Activated CD8-positive, alpha-beta memory T cell treated with anti-CD3 and anti-CD28 coated beads for 24 hours (primary cell): ENCODE measurements at places on chromosomes 1 and 21.

DNA sequence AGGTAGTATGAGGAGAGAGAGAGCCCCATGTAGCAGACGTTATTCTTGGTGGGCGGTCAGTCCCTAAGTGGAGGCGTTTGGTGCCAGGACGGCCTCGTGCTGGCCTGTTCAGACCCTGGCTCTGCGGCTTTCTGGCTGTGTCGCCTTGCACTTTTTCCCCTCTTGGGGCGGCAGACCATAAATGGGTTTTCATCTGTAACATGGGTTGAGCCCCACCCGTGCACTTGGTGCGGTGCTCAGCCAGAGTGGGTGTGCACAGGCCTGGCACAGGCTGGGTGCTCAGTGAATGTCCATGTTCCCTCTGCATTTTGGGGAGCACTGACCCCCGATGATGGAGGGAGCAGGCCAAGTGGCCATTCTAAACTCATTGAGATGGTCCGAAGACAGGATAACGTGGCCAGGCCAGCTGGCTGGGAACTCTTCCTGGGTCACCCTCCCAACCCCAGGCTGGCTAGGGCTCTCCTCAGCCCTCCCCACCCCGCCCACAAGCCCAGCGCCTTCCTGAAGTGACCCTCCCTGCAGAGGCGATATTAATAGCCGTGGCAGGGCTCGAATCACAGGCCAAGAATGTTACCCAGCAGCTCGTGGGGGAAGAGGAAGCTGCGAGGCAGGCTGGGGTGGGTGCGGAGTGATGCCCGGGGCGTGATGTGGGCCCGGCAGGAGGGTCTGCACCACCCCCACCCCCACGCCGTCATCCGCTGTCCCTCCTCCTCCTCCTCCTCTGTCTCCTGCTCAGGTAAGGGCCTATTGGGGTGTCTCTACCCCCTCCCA, 78.5 kb downstream of the ARHGEF10L start:
- no peak for DNase-seq

DNA sequence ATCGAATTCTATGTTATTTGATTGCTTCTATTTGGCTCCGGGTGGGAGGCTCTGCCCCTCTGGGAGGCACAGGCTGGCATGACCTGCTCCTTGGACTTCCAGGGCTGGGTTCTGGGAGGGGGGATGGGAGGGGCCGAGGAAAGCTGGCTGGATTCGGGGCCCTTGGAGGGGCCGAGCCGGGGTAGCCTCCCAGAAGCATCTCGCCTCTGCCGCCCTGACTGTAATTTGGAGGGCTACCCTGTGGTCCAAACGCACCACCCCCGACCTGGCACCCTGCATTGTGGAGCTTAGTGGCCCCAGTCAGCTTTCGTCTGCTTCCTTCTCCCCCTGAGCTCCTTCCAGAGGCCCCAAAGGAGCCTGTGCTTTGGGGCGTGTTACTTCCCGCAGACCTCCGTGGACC, 85.4 kb upstream of the TMEM51 start:
- no peak for DNase-seq

DNA sequence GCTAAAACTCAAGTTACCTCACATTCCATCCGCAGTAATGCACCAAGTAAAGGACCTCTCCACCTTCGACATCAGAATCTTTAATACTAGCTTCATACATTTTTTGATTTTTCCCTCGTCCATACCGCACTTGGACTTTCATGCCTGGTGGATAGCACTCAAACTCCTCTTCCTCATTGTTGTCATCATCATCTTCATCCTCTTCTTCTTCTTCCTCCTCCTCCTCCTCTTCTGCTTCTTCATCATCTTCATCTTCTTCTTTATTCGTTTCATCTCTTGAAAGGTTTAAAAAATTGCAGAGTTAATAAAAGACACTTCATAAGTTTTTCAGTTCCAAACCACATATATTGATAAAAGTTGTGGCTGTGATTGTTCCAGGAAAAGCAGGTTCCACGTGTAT, 52.7 kb upstream of the RBM34 start:
- no peak for DNase-seq

- no peak for DNase-seq
Measured at GRCh38 chr1:93800856-93801255, 78.2 kb downstream of the DNTTIP2 start.

DNA sequence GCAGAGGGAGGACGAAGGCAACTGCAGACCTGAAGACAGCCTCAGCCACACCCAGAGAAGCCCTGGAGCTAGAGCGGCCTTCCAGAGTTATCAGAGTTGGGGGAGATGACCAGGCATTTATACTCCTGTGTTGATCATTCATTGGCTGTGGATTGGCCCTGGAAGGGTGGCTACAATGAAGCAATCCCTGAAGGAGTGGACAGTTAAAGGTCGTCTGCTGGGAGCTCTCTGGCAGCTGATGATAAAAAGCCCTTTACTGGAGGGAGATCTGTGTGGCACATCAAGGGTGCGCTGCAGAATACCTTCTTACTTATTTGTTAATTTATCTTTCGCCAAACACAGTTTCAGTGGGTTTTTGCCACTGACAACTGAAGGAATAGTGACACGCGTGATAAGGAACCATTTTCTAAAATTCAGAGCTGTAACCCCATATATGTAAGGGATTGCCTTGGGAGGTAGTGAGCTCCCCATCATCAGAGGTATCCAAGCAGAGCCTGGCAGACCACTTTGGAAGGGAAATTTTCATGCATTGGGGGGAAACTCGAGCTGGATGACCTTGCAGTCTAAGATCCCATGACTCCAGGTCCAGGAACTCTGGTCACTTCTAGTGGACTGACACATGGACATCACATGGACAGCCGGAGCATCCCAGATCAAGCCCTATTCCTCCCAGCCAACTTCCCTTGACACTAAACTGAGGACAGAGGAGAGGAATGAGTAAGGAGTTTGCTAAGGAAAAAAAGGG, 126.4 kb upstream of the GADD45A start:
- DNase-seq = no peak

DNA sequence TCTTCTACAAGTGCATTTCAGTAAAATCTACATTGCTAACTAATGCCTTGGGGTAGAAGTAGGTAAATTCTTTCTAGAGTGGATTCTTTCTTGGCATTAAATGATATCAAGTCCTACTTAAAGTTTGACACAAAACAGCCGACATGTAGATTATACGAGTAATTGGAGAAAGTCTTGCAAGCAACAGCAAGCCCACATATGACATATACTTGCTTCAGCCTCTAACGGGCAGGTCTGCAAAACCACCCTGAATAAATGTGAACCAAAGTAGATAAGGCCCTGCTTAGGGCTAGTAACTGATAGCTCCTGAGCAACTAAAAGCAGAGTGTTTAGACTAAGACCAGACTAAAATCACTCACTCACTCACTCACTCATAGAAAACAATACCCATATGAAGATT, 203.2 kb downstream of the LTN1 start:
- no peak for DNase-seq

DNA sequence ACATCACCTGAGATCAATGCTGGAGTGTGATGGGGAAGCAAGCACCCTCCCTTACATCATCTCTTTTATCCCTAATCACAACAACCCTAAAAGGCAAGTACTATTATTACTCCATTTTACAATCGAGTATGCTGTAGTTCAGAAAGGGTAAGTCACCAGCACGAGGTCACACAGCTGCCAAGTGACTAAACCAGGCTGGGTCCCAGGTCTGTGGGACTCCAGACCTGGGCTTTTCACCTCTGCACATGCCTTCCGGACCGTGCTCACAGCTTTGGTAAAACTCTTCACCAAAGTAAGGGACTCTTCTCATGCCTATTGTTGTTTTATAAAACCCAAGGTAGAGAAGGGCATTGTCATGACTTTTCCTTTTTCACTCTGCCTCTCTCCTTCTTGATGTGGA, 130.9 kb downstream of the DMRTB1 start:
- DNase-seq = no peak

GRCh38 chr1:7111853-7112252, 326.6 kb downstream of the CAMTA1 start:
- DNase-seq = no peak

GRCh38 chr1:30300669-30301068, 422.7 kb downstream of the MATN1 start:
- no peak for DNase-seq

GRCh38 chr1:61376151-61376550, 293.8 kb downstream of the NFIA start:
- DNase-seq = no peak

DNA sequence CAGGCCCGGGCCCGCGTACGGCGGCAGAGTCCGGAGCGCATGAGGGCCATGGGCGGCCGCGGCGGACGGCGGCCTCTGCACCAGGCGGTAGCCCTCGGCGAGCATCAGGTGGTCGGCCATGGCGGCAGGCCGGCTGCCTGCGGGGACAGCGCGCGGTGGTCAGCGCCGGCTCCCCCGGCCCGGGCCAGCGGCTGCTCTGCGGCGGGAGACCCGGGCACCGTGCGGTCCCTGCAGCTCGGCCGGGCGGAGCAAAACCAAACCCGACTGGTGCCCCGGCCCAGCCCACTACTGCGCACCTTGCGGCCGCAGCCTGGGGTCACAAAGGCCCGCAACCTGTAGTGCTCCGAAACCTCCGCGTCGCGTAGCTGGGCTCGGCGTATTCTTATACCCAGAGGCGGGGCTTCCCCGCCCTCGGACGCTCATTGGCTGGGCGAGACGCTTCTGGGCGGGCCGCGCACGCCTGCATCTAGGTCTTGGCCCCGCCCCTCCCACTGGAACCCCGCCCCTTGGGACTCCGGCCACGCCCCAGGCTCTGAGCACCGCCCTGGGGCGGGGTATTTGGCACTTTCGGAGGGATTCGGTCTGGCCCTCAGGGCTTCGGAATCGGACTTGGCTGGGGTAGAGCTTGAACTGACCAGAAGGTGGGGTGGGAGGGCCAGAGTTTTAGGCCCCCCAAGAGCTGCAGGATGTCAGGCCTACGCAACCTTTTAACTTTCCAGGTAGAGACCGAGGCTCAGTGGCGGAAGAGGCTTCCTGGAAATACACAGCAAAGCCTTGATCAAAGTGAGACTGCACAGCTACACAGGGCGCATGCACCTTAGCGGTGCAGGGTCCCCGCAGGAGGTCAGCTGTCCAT, at the start of gene CITED4:
Gene CITED4 (minus strand): TSS at position 356 of the 856 bp plus-strand sequence. CDS start 236 bp downstream, at position 120.
- peak; percentile 99 for DNase-seq

- DNase-seq = no peak
Measured at GRCh38 chr1:153262070-153262366, 2.5 kb downstream of the LORICRIN start.

DNA sequence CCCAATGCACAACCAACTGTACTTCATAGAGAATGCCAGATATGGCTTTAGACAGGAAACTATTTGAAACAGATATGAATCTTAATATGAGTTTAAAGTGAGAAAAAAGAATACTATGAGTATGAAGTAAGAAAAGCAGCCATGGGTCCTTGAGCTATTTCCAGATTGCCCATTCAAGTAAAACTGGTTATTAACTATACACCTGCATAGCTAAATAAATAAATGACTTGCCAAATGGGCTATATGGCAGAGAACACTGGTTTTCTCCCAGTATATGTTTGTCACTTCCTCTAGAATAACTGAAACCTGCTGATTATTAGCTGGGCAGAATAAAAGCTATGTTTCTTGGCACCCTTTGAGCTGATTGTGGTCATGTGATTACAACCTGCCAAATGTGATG, 17.0 kb upstream of the CD1C start:
- DNase-seq = no peak

- DNase-seq = peak; percentile 76
Measured at GRCh38 chr1:11749203-11749689, 12.7 kb upstream of the C1orf167 start.

GRCh38 chr1:54542962-54543539, 5.0 kb upstream of the ACOT11 start:
- no peak for DNase-seq

GRCh38 chr1:51324251-51325010, 5.9 kb downstream of the TTC39A start:
- DNase-seq = no peak

GRCh38 chr21:30769724-30770431, 14.7 kb upstream of the KRTAP21-1 start:
- no peak for DNase-seq

DNA sequence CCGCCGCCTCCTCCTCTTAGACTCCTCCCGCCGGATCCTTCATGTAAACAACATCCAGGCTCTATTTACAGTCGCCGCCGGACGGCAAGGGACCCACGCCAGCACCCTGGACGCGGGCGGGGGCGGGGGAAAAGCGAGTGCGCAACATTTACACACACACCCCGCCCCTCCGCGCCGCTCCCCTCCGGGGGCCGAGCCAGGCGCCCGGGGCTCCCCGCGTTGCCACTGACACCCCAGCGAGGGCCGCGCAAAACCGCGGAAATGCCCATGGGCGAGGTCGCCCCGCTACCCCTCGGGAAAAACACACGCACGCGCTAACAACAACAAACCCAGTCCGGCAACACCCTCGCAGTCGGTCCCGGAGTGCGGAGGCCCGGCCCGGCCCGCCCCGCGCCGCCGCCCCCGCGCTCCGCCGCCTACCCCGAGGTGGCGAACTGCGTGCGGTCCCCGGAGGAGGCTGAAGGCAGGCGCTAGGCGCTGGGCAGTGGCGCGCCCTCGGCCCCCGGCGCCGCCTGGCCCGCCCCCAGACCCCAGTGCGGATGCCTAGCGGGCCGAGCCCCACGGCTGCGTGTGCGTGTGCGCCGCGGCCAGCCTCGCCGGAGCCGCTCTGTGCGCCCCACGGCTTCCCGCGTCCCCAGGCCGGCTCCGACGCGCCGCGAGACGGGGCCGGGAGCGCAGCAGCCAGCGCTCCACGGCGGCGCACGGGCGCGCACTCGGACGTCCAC, 81.1 kb upstream of the AK4 start:
- peak; percentile 88 for DNase-seq

DNA sequence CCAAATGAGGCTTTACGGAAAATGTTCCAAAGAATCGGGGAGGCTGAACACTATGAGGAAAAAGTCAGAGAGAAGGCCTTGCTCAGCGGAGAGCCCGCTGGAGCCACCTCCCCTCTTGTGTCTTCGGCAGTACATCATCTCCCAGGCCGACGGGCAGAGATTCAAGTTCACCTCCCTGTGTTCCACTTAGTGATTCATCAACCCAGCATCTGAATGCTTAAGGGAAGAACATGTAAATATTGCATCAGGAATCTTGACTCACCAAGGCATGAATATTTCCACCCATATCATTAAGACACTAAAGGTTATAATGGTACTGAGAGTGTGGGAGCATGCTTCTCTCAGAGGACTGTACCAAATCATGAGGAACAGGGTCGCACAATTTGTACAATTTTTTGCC, 172.5 kb downstream of the ST6GALNAC5 start:
- no peak for DNase-seq

DNA sequence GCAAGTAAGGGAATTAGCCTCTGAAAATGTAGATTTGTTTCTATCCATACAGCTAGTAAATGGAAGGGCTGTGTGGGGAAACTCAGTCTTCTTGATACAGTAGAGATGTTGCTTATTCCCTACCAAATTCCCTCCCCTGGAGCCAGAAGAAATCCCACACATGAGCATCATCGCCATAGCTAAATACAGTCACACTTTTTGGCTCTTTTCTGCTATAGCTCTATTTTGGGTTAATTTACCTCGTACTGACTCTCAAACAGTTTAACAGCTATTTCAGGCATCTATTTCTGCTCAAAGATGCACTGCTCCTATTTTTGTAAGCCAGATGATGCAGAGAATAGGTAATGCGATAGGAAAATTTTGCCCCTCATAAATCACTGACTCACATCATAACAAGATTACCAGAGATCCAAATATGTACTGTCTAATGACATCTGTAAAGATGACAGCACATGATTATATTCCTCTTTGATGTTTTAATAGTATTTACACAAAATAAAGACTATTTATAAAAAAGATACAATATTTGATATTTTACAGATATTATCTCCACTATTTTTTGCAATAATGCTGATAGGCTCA, 58.6 kb downstream of the XCL1 start:
- DNase-seq = no peak
